ENCODE measurements at places on chromosomes 11 and 22.

- no peak for DNase-seq
Measured at GRCh38 chr11:95714843-95715776, 74.5 kb downstream of the FAM76B start.

DNA sequence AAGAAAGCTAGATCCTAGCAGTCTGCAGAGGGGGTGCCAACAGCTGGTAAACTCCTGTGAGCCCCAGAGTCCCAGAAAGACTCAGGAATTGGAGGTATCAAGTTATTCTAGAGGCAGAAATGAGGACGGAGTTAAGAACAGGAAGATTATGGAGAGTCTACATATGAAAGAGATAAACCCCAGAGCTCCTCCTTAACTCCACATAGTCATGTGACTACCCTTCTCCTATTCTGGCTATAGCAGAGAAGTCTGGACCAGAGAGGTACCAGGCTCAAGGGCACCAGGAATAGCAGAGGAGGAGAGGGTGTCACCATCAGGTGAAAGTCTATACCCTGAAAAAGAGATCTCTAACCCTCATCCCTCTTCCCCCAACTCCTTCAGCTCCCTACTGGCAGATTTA lies 29.6 kb downstream of the SCUBE2 start:
- no peak for DNase-seq

DNA sequence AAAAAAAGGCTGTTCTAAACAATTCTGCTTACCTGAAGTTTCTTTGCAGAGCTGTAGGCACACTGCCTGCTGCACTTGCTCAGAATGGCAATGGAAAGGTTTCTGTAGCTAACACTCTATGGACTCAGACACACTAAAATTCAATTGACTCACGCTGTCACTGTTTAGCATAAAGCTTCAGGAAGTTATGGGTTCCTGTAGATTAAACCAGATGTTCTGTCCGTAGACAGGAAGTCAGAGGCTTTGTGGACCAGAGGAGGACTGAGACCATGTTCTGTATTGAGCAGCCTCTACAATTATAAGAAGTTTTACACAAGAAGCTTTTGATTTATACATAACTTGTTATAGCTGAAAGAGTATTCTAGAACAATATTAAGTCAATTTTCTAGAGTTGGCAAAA lies 70.4 kb downstream of the GLYATL1 start:
- no peak for DNase-seq

GRCh38 chr22:45775569-45776312 lies 104.1 kb downstream of the ATXN10 start:
- DNase-seq = no peak

GRCh38 chr22:18994701-18995326 lies 58.7 kb upstream of the PRODH start:
- DNase-seq = no peak

- DNase-seq = no peak
Measured at GRCh38 chr22:43500792-43501785, 89.3 kb downstream of the MPPED1 start.

DNA sequence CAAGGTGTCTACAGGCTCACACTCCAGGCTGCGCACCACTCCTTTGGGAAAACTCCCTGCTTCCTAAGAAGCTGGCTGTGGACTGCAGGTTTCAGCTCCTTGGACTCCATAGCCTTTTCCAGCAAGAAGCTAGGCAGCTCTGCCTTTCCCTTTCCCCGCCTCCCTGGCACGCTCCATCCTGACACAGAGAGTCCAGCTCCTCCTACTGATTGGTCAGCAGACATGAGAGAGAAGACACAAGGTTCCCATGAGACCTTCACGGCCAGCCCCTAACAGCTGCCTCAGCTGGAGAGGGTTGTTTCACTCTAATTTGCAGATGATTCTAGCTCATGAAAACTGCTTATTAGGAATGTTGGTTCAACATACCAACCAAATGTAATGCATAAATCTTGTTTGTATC lies 27.6 kb downstream of the TENM4 start:
- DNase-seq = no peak

DNA sequence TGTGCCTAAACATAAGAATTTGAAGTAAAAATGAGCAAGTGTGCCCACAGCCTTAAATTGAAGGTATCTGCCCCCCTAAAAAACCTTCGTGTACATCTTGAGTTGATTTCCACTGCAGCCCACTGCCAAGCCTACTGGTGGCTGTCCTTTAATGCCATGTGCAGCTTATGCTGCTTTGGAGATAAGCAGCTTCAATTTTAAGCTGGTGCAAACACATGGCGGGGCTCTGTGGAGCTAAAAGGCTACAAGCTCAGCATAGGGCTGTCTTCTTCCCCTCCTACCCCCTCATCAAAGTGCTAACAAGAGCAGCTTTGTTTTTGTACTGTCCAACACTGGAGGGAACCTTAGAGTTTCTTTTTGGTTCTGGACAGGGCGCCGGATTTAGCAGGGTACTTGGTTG lies 128.5 kb upstream of the LMO1 start:
- no peak for DNase-seq

GRCh38 chr11:62612366-62613290 lies at the start of the genes EML3 and ROM1:
Gene EML3, minus strand, starts transcription at chr11:62612775. Its CDS starts 318 bp downstream, at chr11:62612457.
Gene ROM1, plus strand, starts transcription at chr11:62613257. Its CDS starts 25 bp downstream, at chr11:62613282.
- peak; percentile 80 for DNase-seq

DNA sequence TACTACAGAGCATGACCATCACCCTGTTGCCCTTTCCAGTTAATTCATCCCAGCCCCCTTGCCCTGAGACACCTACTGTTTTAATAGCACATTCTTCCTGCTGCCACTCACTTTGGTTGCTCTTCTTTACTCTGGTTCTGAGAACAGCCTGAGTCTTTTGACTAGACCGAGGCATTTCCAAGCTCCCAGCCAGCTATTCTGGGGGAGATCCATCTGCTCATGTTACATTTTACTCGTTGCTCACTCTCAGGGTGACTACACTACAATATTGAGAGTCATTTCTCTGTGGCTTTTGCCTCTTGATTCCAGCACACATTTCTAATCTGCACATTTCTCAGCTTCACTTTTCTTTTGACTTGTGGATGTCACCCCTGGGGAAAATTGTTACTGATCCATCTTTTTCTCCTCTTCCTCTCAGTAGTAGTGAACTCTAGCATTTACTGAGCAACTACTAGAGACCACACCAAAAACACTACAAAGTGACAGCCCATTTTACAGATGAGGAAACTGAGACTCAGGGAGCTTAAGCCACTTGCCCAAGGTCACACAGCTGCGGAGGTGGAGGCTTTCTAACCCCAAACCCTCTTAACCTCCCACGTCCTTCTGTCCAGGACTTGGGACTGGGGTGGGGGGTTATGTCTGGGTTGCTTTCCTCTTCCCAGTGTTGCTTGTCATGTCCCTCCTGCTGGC lies 117.8 kb downstream of the C11orf91 start:
- no peak for DNase-seq

DNA sequence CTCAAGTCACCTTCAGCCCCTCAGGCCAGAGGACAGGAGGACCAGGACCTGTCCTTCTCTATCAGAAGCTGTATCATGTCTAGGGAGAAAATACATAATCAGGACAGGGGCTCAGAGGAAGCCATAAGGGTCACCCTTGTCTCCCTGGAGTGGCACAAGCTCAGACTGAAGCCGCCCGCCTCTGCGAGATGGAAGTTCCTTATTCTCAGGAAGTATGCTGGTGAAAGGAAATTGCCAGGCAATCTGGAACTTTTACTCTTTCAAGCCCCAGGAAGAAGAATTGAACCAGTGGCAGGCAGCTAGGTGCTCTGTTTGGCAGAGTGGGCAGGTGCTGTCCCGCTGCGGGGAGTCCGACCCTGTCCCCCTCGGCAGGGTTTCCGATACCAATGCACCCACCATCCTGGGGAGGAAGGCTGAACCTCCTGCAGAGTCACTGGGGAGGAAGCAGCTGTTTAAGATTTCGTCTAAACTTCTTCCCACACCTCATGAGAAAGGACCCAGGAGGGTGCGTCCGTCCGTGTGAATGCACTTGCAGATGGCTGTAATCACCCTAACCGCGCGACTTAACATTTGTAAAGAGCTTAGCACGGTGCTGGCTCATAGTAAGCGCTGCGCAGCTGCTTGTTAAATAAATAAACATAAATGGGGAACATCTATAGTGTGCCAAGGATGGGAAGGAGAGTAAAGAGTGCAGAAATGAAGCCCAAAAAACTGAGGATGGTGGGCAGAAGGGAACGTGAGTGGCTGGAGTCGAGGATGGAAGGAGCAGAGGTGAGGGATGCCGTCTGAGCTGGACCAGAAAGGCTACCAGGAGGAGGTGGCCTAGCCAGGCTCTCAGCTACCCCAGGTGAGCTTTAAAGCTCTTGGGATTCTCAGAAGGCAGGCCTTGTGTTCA lies 5.0 kb upstream of the ANO1 start:
- DNase-seq = no peak

- peak; percentile 10 for DNase-seq
Measured at GRCh38 chr11:131748151-131749050, 378.0 kb downstream of the NTM start.

- no peak for DNase-seq
Measured at GRCh38 chr11:75147875-75148263, 3.0 kb upstream of the SLCO2B1 start.

DNA sequence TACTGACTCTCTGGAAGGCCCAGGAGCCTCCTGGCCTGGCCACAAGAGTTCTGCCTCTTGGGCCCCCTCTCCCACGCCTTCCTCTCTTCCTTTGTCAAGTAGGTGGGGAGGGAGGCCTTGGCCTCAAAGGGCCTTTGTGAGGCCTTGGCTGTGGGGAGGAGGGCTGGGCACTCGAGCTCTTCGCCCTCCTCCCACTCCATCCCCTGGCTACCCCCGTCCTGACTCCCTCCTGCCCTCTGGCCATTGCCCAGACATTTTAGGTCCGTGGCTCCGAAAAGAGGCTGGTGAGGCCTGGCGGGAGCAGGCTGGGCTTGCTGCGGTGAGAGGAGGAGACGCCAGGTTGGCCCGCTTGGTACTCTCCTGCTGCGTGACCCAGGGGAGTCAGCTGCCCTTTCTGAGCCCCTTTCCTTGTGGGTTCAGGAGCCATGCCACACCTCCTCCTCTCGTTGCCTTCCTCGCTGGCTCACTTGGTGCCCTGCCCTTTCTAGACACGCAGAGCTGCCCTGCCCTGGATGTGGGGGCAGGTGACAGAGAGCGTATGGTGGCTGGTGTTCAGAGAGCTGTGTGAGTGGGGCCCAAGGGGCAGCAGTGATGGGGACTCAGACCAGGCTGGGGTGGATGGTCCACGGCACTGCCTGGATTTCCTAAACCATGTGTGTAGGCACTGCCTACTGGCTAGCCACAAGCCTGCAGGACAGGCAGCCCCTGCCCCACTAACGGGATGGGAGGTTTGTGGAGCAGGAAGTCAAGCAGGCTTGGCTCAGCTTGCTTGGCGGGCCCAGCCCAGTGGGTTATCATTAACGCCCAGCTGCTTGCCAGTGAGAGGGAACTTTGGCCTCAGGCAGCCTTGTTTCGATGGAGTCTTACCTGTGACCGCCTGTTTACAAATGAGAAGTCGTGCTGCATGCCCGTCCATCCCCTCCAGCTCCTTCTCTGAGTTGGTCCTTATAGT lies 15.8 kb upstream of the OMP start:
- no peak for DNase-seq

DNA sequence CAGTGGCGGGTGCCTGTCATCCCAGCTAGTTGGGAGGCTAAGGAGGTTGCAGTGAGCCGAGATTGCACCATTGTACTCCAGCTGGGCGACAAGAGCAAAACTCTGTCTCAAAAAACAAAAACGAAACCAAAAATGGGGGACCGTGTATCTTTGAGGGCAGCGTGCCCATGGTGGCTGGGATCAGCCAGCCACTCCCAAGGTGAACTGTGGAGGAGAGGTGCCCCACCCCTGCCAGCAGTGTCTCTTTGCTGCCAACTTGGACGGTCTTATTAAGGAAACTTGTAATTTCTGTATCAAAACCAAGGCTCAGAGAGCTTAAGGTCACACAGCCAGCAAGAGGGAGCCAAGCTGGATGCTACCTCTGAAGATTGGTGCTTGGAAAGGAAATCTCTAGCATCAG lies 147.7 kb downstream of the CACNA1I start:
- DNase-seq = no peak

DNA sequence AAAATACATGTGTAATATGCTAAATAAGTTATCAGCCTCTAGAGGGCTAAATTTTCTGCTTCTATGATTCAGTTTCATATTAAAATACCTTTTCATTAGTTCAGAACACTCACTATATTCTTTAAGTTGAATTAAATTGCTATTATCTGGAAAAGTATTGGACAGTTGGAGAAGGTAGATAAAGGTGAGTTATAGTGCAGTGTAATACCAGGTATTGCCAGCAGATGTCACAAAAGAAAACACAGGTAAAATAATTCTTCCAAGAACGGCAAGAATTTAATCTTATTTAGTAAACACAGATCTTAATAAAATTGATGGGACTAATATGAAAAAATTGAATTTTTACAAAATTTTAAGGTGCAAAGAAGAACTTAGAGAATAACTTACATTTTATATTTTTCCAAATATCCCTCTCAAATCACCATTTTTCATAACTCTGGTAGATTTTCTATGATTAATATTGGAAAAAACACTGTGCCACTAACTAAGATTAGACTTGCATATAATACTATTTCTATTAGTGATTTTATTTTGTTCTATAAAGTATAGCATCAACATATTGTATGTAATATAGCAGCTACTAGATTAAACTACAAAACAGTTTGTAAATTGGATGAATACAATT lies 1.7 kb upstream of the LRRC4C start:
- DNase-seq = no peak

DNA sequence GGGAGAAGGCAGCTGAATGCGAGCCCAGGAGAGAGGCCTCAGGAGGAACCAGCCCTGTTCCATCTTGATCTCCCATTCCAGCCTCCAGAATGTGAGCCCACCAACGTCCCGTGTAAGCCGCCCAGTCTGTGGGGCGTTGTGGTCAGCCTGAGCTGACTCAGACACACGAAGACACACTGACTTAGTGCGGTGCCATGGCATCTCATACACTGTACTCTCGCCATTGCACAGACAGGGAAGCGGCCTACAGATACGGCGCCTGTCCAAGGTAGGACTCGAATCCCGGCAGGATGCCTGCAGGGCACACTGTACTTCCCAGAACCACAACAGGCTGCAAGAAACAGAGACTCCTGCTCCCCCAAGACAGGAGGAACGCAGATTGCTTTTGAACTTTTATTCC lies 179.6 kb downstream of the CTTN start:
- DNase-seq = no peak

DNA sequence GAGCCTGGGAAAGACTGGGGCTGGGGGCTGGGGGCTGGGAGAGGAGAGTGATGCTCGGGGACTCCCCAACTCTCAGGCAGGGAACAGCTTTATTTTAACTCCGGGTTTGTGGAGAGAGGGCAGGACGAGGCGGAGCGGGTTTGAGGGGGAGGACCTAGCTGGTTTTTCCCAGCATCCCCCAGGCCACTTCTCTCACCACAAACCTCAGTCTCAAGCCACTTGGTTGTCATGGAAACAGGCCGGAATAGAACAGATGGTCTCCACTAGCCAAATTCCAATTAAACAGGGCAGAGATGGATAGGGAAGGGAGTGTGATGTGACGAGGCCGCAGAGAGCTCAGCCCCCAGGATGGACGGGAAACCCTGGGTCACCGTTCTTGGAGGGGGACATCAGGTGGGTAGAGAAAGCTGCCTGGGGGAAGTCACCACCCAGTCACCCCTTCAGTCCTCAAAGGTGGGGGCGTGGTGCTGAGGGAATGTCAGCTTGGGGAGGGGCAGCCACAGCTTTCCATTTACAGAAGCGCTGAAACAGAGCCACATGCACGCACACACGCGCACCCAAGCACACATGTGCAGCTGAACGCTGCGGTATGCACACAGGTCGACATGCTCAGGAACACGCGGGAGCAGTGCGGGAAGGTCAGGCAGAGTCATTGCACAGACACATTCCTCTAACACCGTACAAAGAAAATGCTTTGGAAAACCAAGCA lies 19.2 kb downstream of the NECTIN1 start:
- DNase-seq = no peak

All from SHP77 (cell line).